ENCODE measurements at places on chromosomes 12 and 14.
A peak's percentile ranks its signal among the peaks of the same experiment; 100 is the strongest.

- DNase-seq: no peak
Observed at GRCh38 chr12:101115326-101115725, 94.7 kb downstream of the SLC5A8 start.

DNA sequence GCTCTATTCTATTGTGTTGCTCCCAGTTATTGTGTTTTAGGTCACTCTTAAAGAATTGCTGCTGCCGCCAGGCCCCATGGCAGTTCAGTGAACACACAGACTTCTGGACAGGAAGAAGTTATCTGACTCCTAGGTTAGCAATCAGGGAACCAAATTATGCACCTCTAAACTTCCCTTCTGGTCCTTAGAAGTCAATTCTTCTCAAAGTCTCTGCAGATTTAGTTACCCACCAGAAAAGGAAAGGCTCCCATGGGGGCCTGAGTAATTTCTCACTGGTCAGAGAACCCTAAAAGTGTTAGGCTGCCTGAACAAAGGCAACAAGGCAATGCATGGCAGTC is 10.0 kb downstream of the EMP1 start:
- no peak for DNase-seq

DNA sequence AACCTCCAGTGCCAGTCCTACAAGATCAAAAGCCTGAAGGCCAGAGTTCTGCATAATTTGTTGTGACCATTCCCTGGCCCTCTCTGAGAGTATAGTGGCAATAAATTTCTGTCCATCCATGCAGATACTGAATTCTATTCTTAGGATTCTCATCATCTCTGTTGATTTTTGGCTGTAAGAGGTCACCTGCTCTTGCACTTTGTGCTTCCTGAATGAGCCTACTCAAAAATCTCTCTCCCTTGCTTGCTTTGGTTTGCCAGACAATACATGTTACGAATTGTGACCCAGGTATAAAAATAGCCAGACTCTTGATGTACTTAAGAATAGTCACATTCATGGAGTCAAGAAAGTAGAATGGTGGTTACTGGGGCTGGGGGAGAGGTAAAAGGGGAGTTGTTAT is 16.7 kb downstream of the ZNF664 start:
- no peak for DNase-seq

DNA sequence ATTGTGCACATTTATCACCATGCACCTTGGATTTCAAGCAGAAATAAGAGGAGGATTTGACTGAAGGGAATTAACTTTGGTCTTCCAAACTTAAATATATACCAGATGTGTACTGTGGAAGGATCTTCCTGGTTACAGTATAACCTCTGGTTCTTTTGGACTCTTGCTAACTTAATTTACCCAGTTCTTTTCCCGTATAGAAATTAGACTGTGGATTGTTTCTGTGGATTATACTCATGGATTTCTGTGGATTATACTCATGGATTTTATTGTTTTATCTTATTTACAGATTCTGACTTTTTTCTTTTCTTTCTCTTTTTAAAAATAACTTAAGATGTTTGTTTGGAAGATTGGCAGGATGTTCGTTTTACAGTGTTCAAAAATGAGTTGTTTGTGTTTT is 215.3 kb downstream of the RAD51B start:
- DNase-seq: no peak

DNA sequence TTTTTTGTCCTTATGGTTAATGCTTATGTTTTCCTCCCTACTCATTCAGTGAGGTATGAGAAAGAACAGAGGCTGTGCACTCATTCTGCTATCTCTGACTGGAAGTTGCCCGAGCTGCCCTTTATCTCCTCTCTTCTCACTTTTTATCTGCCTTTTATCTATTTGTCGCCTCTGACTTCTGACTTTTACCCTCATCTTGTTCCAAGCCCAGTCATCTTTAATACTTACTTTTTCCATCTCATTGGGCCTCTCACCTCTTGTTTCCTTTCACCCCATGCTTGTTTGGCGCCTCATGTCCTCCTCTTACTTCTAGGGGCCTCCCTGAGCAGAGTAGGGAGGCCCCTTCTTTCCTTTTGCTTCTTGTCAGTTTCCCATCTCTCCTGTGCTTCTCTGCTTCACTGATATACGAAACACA is 50.7 kb downstream of the DIP2B start:
- DNase-seq: no peak

- no peak for DNase-seq
Observed at GRCh38 chr14:68131907-68132306, 312.3 kb downstream of the RAD51B start.

GRCh38 chr14:26255213-26255612 is 342.6 kb downstream of the NOVA1 start:
- DNase-seq: no peak

DNA sequence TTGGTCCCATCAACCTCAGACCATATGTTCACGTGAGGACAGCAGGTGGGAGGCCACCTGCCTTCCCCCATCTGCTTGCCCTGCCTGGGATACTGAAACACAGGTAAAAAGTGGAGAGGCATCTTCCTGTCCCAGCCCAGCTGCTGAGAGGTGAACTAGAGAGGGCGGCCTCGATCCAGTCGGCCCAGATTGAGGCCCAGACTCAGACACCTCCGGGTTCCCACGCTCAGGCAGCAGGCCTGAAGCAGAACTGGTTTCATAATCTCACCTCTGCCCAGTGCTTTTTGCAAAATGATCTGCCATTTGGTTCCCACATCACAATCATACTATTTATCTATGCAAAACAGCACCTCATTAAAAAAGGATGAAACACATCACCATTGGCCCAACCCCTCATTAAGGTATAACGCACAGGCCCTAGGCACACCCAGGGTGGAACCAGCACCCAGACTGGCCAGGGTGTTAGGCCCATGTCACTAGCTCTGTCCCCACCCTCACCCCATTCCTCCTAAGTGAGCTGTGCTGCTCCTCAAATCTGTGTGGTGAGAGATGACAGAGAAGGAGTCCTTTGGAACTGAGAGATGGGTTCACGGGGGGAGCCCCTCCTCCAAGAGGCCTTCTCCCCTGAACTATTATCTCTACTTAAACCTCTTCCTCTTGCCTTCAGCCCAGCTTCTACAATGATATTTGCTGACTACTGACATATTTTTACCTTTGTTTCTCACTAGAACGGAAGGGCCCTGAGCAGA is 81.1 kb downstream of the ZFP36L1 start:
- no peak for DNase-seq

- no peak for DNase-seq
Observed at GRCh38 chr14:59582161-59582560, 5.5 kb upstream of the CCDC175 start.

- no peak for DNase-seq
Observed at GRCh38 chr14:61704554-61704953, 9.2 kb downstream of the HIF1A start.

GRCh38 chr14:91464615-91465205 is 45.4 kb downstream of the PPP4R3A start:
- DNase-seq: no peak

GRCh38 chr12:49420556-49420955 is 53.3 kb downstream of the SPATS2 start:
- no peak for DNase-seq

- no peak for DNase-seq
Observed at GRCh38 chr12:113474635-113475436, 3.2 kb upstream of the LHX5 start.

DNA sequence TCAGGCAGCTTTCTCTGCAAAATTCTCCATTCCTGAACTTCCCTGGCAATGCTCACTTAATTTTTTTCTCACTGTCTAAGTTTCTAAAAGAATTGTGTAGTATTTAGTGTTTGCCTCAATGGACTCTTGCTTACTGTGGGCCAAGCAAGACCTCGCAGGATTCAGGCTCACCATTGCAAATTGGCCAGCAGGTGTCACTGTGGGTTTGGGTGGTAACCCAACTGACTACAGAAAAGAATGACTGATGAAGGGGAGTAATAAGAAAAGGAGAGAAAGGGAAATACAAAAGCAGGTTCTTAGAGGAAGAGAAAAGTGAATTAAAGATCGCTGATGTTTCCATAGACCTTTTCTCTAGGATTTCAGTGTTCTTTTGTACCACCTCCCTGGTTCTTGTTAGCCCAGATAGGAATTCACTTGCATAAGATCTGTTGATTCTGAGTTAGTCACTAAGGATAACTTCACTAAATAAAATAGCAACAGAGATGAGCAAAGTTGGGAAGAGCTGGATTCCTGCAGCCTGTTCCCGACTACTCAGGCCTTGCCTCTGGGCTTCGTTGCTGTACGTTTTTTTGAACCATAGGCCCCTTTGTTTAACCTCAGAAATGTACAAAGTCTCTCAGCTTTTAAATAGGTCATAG is 386.5 kb upstream of the DDHD1 start:
- DNase-seq: peak; percentile 64

DNA sequence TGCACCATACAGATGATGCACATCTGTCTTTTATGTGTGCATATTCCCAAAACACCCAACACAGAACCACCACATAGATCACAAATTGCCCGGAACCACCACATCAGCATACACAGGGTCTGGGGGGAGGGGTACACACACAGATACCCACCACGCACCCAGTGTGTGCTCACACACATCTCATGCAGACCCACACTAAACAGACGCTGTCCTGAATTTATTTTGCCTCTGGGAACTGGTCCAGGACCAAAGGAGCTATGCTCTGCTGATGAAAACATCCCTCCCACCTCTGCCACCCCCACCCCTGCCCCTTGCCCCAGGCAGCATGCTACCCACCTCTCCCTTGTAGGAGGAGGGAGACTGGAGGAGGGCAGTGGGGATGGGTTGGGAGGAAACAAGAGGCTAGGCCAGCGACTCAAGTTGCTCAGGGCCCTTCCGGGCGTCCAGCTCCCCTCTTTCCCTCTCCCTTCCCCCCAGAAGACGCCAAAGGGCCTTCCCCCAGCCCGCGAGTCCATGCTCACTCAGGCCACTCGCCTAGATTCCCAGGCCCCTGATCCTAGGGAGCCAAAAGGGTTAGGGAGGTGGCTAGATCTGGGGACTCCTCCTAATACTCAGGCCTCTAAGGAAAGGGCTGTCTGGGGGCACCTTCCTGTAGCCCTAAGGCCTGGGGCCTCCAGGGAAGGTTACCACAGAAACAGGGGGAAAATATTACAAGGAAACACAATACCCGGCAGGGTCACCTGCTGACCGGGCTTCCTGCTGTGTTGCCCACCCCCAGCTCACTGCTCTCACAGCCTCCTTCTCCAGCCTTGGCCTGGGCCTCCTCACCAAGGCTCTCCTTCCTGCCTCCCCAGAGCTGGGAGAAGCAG is 3.1 kb downstream of the HDAC7 start:
- no peak for DNase-seq

DNA sequence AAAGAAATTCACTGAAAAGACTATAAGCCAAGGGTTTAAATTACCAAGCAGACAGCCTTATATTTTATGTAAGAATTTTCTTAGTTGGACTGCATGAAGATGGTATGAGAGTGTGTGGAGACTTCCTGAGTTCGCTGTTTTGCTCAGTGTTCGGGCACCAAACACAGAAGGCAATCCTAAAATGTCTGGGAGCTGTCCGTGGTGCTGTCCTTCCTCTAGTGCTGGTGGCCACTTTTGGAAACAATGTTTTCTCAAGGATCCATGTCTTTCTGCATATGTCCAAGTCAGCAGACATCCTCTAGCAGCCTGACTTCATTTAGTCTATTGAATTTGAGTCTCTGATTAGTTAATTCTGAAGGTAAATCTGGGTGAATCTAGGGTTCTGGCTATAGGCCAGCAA is 135.8 kb downstream of the SLC8A3 start:
- DNase-seq: no peak

GRCh38 chr12:31737763-31738162 is 8.9 kb upstream of the AMN1 start:
- DNase-seq: no peak

DNA sequence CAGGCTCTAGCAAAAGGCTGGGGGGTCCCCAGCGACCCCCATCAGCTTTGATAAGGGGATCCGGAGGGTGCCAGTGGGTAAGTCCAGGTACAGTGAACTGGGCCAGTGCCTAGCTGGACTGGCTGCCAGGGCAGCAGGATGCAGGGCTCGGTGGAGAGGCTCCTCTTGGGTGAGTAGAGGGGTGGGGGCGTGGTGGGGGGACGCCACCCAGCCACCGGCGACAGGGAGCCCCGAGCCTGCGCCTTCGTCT is 171 bp downstream of the RAPGEF3 start:
- no peak for DNase-seq

DNA sequence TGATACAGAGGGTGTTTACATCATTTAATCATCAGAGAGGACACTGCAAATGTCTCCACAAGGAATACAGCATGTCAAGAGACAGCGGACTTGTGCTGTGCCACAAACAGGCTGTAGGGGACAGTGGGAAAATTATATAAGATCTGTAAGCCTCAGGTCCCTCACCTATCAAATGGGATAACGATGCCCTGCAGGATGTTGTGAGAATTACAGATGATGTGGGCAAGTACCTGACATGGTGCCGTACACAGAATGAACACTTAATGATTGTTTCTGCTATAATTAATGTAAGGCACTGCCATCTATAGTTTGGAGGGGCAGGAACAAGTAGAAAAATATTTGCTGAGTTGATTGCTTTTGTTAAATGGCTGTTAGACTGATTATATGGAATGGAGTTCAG is 81.9 kb upstream of the GTF2A1 start:
- DNase-seq: no peak

DNA sequence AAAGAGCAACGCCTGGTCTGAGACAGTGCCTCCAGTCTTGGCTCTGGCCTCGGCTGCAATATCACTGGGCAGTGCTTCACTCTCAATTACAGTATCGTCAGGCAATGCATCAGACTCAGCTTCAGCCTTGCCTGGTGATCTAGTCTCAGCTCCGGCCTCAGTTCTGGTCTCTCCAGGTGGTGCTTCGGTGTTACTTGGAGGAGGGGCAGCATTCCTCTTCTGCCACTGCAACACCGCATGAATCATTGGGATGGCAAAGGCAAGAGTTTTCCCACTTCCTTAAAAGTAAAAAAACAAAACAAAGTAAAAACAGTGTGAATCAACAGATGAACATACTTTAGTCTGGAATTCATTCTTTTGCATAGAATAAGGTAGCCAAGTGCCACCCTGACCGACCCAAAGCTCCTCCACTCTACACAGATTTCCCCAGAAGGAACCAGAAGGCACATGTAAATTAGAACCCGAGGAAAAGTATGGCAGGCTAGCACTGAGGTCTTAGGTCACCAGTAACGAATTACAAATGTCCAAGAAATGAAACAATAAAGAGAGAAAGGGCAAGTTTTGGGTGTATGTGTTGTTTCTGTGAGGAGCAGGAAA is 18.6 kb downstream of the DDX24 start:
- no peak for DNase-seq

- no peak for DNase-seq
Observed at GRCh38 chr14:23376482-23377197, at the start of gene CMTM5. Gene CMTM5, plus strand, starts transcription at chr14:23377046. Its CDS starts 206 bp downstream, at chr14:23377252.

- no peak for DNase-seq
Observed at GRCh38 chr14:75418850-75419768, 8.7 kb upstream of the JDP2 start.

DNA sequence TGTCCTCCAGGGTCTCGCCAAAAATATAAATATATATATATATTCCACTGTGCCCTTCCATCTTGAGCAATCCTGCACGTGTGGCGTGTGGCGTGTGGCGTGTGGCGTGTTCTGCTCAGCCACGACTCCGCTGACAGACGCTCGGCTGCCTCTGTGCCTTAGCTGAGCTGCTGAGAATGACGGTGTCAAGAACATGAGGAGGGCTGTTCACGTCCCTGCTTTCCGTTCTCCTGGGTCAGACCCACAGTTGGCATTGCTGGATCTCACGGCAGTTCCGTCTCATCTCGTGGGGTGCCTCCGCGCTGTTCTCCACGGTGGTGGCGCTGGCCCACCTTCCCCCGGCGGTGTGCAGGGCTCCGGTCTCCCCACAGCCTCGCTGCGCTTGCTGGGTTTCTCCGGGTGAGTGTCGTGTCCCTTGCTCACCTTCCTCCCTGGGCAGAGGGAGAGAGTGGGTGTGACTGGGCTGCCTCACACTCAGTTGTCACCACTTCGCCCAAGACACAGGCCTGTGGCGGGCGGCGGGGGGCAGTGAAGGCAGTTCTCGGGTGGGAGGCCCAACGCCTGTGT is 9.4 kb downstream of the GPR132 start:
- no peak for DNase-seq

GRCh38 chr12:86597431-86597830 is 341.2 kb upstream of the MGAT4C start:
- no peak for DNase-seq

All from right lobe of liver (tissue), 6 donors.